ENCODE measurements at places on chromosomes 1 and 21. TPM values are rescaled to one million over a fixed set of nuclear protein-coding genes. Genes with fewer than 3 reads are reported as not detected.

DNA sequence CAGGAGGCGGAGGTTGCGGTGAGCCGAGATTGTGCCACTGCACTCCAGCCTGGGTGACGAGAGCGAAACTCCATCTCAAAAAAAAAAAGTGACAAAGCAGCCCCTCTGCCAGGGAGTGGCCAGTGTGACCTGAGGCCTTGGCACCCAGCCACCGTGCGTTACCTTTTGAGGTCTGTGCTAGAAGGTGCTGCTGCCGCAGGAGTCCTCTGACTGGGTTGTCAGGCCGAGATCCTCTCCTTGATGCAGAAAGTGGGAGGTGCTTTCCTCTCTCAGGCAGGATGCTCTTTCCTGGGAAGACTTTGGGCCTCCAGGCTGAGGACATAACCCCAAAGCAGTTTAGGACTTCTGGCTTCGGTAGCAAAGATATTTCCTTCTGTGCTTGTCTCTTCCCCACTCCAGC, 280.5 kb upstream of the VAMP3 start:
- no peak for DNase-seq

GRCh38 chr1:181140398-181140797, 51.9 kb downstream of the IER5 start:
- DNase-seq: no peak

DNA sequence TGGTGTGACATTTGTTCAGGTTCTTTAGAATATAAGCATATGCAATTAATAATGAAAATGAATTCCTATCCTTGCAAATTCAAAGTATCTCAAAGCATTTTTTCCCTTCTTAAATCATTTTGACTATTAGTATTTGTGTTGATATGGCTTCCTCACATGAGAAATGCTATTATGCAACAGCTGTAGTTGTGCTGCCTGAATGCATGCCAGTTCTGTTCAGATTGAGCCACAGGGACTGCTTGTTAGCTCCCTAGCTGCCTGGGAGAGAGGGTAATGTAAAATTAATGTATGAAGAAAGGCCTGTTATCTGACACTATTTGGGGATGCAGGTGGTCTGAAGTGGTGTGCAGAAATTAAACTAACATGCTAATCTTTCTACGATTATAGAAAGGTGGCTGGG, 45.5 kb downstream of the CACHD1 start:
- DNase-seq: peak; percentile 86

- no peak for DNase-seq
Observed at GRCh38 chr1:151516031-151516511, 4.9 kb downstream of the CGN start.

GRCh38 chr1:26889551-26890466, at the start of gene GPN2:
TSS of gene GPN2 (minus strand) at chr1:26890283. CDS start at chr1:26890096, 187 bp downstream.
- DNase-seq: peak; percentile 72

DNA sequence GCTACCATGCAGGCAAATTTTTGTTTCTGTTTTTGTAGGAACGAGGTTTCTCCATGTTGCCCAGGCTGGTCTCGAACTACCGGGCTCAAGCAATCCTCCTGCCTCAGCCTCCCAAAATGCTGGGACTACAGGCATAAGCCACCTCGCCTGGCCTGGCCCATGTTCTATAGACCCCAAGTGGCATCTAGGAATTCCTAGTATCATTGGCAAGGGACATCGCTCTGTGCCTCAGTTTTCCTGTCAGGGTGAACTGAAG, 14.5 kb downstream of the NES start:
- no peak for DNase-seq

Gene VSIG8
- not detected for total RNA-seq

Gene IFNLR1
- total RNA-seq: not detected
